ENCODE measurements at places on chromosomes 3 and 15. TPM values are rescaled to one million over a fixed set of nuclear protein-coding genes. Genes with fewer than 3 reads are reported as not detected.

GRCh38 chr3:40417845-40418543, 31.0 kb downstream of the ENTPD3 start:
- DNase-seq: no peak

DNA sequence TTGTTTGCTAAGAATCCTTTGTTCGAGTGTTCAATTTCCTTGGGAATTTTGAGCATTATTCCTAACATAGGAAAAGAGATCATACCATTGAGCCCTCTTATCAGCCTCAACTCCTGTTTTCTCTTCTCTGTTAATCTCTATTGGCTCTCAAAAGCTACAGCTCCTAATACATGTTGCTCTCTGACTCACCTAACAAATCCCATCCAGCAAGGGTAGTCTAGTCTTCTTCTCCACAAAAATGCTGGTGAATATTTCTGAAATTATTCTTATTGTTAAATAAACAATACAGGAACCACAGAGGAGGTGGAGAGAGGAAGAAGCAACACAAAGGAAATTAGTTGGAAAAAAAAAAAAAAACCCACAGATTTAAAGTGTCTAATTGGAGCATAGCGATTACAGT, 325.8 kb upstream of the NAALADL2 start:
- no peak for DNase-seq

Gene MESP2
- 0.16 TPM for polyA plus RNA-seq

Gene LSAMP
- 0.71 TPM for polyA plus RNA-seq

Gene ATP10A
- 2.6 TPM for polyA plus RNA-seq

Data from thymus (tissue), 14 donors.